ENCODE measurements at places on chromosomes 4 and X. TPM values are rescaled to one million over a fixed set of nuclear protein-coding genes. Genes with fewer than 3 reads are reported as not detected.

The ADGRA3 gene
- 59.0 TPM for polyA plus RNA-seq

The S100G gene
- polyA plus RNA-seq = not detected

The SAGE1 gene
- polyA plus RNA-seq = not detected

The SMIM31 gene
- polyA plus RNA-seq = 0.42 TPM

The GC gene
- 0.27 TPM for polyA plus RNA-seq

The NHSL2 gene
- 9.2 TPM for polyA plus RNA-seq

The PNMA5 gene
- 0.36 TPM for polyA plus RNA-seq

The FGD1 gene
- polyA plus RNA-seq = 18.4 TPM

The FAM9B gene
- polyA plus RNA-seq = 0.30 TPM

The KCNE5 gene
- polyA plus RNA-seq = 3.1 TPM

The CACNA1F gene
- polyA plus RNA-seq = 0.17 TPM

The CSAG1 gene
- polyA plus RNA-seq = not detected

The HSFX4 gene
- polyA plus RNA-seq = not detected

The ZCCHC12 gene
- 1.2 TPM for polyA plus RNA-seq

The MAGIX gene
- polyA plus RNA-seq = 3.5 TPM

The SLITRK4 gene
- 3.4 TPM for polyA plus RNA-seq

The CRLF2 gene
- polyA plus RNA-seq = not detected

The ZNF630 gene
- 3.4 TPM for polyA plus RNA-seq

The FAM13A gene
- 38.6 TPM for polyA plus RNA-seq

The PAGE2 gene
- not detected for polyA plus RNA-seq

The TRIM60 gene
- not detected for polyA plus RNA-seq

The SUPT20HL1 gene
- polyA plus RNA-seq = not detected

The NELFA gene
- 28.9 TPM for polyA plus RNA-seq

The HHIP gene
- polyA plus RNA-seq = 4.8 TPM

The PALLD gene
- 85.8 TPM for polyA plus RNA-seq

The ADGRG4 gene
- not detected for polyA plus RNA-seq

The CC2D2A gene
- polyA plus RNA-seq = 56.5 TPM

The SLC9B2 gene
- 8.0 TPM for polyA plus RNA-seq

The VCX3B gene
- polyA plus RNA-seq = 0.72 TPM

The ADH5 gene
- 270 TPM for polyA plus RNA-seq
